Putamen (tissue), 1 donor: ENCODE measurements at places on chromosomes 3 and 15.

- DNase-seq = no peak
Measured at GRCh38 chr3:186365202-186365974, 3.4 kb upstream of the DGKG start.

- no peak for DNase-seq
Measured at GRCh38 chr15:94610069-94610468, 378.7 kb downstream of the MCTP2 start.

- DNase-seq = no peak
Measured at GRCh38 chr3:172213904-172214303, 174.5 kb downstream of the FNDC3B start.

- DNase-seq = no peak
Measured at GRCh38 chr15:85354461-85354860, 25.9 kb upstream of the AKAP13 start.

DNA sequence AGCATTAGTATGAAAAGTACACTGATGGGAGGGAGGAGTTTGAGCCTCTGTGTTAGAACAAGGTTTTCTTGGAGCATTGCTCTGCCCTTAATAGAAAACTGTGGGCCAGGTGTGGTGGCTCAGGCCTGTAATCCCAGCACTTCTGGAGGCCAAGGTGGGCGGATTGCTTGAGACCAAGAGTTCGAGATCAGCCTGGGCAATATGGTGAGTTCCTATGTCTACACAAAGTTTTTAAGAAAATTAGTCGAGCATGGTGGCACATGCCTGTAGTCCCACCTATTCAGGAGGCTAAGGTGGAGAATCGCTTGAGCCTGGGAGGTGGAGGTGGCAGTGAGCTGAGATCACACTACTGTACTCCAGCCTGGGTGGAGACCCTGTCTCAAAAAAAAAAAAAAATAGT, 103.7 kb downstream of the ATP10A start:
- no peak for DNase-seq

GRCh38 chr3:69770976-69771634, 31.8 kb downstream of the MITF start:
- DNase-seq = no peak

- peak; percentile 10 for DNase-seq
Measured at GRCh38 chr3:120615847-120616609, 19.9 kb downstream of the NDUFB4 start.

GRCh38 chr3:115363071-115363470, 216.0 kb upstream of the ZBTB20 start:
- DNase-seq = no peak
